Epithelial cell of esophagus (primary cell): ENCODE measurements at places on chromosomes 7 and 10.
A peak's percentile ranks its signal among the peaks of the same experiment; 100 is the strongest.

DNA sequence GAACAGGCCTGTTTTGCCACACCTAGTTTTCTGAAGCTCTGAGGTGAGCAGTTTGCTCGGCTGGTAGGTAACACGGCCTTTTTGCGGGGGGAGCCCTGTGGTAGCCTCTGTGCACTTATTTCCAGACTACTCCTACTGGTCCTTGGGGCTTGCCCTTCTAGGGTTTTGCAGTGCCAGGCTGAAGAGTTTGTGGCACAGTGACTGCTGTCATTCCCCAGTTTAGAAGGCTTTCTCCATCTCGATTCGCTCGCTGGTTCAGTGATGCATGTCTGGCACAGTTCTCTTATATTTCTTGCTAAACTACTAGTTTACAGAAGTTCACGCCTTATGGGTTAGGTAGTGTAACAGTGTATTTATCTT lies 711 bp downstream of the KIF20B start:
- DNase-seq, result peak; percentile 43

- DNase-seq, result peak; percentile 36
Observed at GRCh38 chr10:37434091-37434490, 308.7 kb downstream of the ANKRD30A start.

DNA sequence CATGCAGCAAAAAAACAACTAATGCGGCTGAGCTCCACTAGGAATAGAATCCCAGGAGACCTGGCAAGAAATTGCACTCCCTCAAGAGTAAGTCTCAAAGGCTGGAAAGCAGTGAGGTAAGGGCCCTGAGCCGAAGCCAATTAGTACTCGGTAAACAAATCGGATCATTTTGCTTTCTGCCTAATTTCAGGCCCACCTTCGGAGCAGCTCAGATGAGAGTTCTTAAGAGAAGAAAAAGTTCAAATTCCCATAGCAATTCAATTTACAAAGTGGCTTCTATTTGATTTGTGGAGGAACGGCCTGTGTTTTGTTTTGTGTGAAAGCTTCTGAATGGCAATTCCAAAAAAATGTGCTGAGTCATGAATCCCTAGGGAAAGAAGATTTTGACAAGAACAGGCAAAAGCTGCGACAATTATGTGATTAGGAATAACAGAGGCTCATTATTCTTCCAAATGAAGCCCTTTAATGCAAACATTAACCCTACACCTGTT lies 60.9 kb downstream of the SLC16A9 start:
- DNase-seq, result no peak

GRCh38 chr10:125982260-125982948 lies 86.0 kb downstream of the FANK1 start:
- DNase-seq, result peak; percentile 72

DNA sequence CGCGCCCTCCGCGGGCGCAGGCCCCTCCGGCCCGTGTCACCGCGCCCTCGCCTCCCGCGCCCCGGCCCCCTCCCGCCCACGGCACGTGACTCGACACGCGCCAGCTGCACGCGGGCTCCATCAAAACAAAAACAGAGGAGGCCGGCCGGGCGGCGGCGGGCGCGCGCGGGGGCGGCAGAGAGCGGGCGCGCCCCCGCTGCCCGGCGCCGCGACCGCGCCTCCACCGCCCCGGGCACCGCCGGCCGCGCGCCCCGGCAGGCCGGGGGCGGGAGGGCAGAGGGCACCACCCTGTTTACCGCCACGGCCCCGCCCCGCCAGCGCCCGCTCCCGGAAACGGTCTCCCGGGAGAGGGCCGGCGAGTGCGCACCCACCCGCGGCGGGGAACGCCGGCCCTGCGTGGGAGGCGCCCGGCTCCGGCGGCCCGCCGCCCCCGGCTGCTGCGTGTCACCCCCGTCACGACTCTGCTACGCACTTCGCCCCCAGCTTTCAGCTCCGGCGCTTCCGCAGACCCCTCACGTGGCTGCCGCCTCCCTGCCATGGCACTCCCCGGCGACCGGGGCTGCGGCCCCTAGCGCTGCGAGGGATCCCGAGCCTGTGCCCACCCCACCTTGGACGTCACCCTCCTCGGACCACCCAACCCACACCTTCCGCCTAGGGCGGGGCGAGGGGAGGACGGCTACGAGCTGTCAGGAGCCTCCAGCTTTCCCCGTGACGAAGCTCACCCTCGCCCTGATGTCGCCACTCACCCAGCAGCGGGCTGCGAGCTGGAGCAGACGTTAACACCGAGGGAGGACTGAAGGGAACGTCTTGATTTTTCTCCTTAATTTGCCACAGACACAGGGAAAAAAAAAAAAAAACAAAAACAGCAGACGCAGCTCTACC lies 221.6 kb upstream of the MKLN1 start:
- DNase-seq, result peak; percentile 70
